Liver (tissue), 10 donors: ENCODE measurements at places on chromosomes 11 and 22.

GRCh38 chr11:47398011-47398410, 10.4 kb upstream of the SLC39A13 start:
- no peak for DNase-seq

DNA sequence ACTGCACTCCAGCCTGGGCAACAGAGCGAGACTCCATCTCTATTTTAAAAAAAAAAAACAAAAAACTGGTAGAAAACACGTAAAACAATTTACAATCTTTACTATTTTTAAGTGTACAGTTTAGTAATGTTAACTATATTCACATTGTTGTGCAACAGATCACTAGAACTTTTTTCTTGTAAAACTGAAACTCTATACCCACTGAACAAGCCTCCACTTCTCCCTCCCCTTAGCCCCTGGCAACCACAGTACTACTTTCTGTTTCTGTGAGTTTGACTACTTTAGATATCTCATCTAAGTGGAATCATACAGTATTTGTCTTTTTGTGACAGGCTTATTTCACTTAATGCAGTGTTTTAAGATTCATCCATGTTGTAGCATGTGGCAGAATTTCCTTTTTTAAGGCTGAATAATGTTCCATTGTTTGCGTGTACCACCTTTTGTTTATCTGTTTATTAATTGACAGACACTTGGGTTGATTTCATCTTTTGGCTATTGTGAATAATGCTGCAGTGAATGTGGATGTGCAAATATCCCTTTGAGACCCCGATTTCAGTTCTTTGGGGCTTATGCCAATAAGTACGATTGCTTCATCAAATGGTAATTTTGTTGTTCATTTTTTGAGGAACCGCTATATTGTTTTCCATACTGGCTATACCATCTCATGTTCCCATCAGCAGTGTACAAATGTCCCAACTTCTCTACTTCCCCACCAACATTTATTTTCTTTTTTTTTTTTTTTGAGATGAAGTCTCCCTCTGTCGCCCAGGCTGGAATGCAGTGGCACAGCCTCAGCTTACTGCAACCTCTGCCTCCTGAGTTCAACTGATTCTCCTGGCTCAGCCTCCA, 11.0 kb downstream of the DDB2 start:
- no peak for DNase-seq

GRCh38 chr22:36838119-36839030, 21.5 kb upstream of the PVALB start:
- no peak for DNase-seq

- no peak for DNase-seq
Observed at GRCh38 chr11:10751581-10751940, 515 bp downstream of the CTR9 start.

DNA sequence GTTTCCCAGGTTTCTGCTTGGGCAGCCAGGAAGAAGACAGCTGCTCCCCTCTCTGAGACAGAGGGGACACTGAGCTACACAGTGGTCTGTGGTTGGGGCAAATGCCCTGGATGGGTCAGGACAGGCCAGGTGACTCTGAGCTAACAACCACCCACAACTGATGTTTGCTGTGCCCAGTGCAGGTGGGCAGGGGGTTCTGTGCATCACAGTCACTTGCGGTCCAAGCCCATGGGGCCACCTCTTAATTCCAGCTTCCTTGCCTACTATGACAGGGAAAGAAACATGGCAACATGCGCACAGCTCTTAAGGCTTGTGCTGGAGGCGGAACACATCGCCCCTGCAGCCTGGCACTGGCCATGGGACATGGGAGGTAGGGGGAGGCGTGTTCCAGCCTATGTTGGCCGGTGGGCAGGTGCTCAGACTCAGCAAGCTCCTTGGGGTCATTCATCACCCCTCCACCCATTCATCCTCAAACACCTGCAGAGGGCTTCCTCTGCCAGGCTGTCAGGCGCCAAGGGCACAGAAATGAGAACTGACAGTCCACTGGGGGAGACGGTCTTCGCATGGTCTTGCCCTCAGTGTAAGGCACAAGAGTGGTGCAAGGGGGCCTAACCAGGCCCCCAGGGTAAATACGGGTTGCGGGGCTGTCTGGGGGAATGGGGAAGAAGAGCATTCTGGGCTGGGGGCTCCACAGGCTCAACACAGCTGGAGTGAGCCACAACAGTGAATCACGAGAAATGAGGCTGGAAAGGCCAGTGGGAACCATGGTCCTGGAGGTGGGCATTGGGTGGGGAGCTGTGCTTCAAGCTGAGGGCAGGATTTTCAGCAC, 55.6 kb downstream of the ARFGAP3 start:
- DNase-seq, result no peak

GRCh38 chr11:58330861-58331260, 28.0 kb downstream of the OR5B17 start:
- DNase-seq, result no peak

GRCh38 chr11:118209033-118209432, 15.8 kb downstream of the JAML start:
- DNase-seq, result no peak
